Jurkat, Clone E6-1 (cell line): ENCODE measurements at places on chromosomes 3 and 15.
A peak's percentile ranks its signal among the peaks of the same experiment; 100 is the strongest.

- DNase-seq = no peak
These were observed 155.8 kb downstream of the LRTM1 start for GRCh38 chr3:54772051-54772450.

- peak; percentile 51 for DNase-seq
These were observed 3.3 kb upstream of the DCP1A start for GRCh38 chr3:53350652-53351051.

DNA sequence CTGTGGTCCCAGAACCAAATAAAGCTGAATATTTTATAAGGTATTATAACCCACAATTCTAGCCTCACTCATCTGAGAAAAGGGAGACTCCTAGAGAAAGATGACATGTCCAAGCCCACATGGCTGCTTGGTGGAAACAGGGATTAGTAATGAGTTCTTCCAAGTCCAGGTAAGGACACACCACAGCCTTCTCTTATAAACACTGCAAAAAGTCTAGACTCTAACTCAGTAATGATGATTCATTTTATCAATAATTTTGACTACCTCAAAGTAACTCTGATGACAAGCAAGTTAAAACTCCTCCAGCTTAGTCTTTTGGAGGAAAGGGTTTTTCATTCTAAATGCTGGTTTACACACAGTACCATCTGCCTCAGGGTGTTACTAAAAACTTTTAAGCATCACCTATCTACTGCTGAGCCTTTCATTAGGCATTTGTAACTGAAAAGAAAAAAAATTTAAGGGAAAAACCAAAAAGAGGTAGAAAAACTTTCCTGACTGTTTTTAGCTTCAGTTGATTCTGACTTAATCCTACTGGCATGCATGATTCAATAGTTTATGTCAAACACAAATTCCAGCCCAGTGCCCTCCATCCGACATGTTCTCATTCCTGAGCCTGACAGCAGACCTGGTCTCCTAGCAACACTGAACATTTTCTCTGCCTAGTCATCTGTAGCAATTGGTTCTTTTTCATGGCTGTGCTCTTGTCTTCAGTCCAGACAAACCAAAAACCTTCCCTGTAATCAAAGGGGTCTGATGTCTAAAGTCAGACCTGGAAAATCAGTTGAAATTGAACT lies 43.9 kb downstream of the P3H2 start:
- no peak for DNase-seq

- no peak for DNase-seq
These were observed 73.2 kb downstream of the CHDH start for GRCh38 chr3:53773021-53773436.

- no peak for DNase-seq
These were observed 146.9 kb upstream of the RARB start for GRCh38 chr3:25281041-25281731.

- no peak for DNase-seq
These were observed 11.4 kb downstream of the ZIC1 start for GRCh38 chr3:147420353-147421183.

- no peak for DNase-seq
These were observed 40.7 kb upstream of the MB21D2 start for GRCh38 chr3:192958219-192958872.

DNA sequence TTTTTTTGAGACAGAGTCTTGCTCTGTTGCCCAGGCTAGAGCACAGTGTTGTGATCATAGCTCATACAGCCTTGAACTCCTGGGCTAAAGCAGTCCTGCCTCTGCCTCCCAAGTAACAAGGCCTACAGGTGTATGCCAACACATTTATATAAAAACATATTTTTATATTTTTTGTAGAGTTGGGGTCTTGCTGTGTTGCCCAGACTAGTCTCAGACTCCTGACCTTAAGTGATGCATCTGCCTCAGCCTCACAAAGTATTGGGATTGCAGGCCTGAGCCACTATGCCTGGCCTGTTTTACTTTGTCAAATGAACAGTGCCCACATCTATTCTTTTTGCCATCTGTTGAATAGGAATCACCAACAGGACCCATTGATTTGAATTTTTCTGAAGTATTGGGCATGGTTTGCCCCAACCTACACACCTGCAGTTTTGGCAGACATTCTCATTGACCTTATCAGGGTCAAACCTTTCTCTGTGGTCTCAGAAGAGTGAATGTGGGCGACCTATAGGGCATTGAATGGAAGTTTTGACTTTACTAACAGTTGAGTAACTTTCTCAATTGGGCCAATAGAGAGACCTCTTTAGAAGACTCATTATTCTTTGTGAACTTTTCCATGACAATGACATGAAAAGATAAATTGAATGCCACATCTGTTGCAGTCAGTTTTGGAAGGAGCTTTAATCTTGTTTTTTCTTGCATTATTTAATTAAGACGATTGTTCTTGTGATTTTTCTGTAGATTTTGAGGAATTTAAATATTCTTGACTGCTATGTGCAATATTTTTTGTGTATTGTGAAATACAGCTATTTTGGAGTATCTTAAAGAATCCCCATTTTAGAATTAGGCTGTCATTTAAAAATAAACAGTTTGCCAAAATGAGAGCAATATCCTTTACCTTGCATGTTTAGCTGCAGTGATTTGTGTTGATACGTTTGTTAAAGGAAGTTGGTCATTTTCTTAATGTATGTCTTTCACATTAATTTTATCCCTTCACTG lies 2.7 kb downstream of the IREB2 start:
- no peak for DNase-seq

DNA sequence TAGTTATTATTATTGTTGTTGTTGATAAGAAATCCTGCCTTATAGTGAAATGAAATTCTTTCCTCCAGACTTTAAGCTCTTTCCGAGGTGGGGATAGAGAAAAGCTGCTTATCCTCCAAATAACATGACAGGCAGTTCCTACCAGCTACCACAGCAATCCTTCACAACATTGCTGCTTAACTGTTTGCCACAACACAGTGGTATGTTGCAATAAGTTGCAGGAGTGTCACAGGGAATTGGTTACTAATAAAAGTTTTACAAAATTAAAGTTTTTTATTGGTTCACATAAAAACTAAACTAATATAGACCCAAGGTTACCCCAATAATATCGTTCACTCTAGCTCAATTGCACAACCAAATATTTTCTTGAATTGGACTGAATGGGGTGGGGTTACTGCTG lies 57.4 kb upstream of the ICE2 start:
- DNase-seq = no peak

- no peak for DNase-seq
These were observed 120.7 kb downstream of the FNDC3B start for GRCh38 chr3:172159962-172160538.

GRCh38 chr3:157132936-157133335 lies 27.0 kb downstream of the CCNL1 start:
- DNase-seq = no peak

- DNase-seq = peak; percentile 65
These were observed 32.4 kb downstream of the SELENOT start for GRCh38 chr3:150635526-150635925.

- peak; percentile 47 for DNase-seq
These were observed 383.1 kb upstream of the TPRG1 start for GRCh38 chr3:188788621-188789081.

DNA sequence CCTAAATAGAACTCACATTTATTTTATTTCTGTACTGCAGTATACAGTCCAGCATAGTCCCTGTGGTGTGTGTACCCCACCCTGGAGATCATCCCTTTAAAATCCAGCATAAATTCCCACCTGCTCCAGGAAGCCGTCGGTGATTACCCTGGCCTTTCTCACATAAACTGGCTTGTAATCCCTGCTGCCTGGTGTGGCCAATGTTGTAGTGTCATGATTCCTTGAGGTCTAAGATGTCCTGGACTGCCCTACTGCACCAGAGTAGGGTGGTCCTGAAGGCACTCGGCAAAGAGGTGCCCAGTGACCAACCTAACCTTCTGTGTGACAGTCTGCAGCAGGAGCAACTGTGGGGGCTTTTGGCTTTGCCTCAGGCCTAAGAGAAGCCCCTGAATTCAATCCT lies 58.9 kb downstream of the ITGA11 start:
- DNase-seq = no peak
